ENCODE measurements at places on chromosomes 3 and 15.

DNA sequence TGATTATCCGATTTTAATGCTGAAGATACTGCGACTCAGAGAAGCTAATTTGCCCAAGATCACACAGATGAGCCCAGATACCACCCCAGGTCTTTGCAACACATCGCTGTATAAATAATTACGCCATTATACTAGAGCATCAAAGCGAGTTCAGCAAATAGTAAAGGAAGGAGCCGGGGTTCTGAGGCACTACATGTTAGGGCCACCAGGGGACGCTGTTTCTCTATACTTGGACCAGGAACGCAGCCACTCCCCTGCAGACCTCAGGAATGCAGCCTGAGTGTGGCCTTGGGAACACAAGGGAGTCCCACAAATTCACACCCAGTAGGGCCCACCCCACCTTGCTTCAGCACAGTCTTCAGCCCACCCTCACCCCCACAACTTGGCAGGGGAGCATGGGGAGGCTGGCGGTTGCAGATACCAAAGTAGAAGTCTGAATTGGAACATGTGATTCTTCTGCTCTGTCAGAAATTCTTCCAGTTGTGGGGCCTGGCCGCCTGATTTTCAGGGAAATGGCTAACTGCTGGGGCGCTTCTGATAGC, 57.8 kb upstream of the RYK start:
- DNase-seq = peak; percentile 94

- DNase-seq = peak; percentile 28
These were observed 77.7 kb upstream of the NUDT16 start for GRCh38 chr3:131303848-131304247.

- peak; percentile 99 for DNase-seq
These were observed 62.9 kb downstream of the FBN1 start for GRCh38 chr15:48582452-48583247.

DNA sequence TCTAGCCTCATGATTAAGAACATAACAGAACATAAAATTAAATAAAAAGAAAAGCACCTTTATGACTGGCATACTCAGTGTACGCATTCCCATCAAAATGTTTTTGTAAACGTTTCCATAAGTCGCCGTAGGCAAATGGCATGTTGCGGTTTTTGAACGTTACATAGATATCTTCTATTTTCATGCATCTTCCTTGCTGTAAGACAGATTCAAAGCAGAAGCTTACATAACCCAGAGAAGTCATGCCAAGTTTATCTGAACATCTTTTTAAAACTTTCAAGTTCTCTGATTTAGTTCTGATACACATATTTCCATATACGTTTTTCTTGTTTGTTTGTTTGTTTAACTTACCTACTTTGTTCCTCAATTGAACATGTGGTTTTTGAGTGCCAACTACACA, 388.6 kb downstream of the GABRG3 start:
- DNase-seq = no peak

DNA sequence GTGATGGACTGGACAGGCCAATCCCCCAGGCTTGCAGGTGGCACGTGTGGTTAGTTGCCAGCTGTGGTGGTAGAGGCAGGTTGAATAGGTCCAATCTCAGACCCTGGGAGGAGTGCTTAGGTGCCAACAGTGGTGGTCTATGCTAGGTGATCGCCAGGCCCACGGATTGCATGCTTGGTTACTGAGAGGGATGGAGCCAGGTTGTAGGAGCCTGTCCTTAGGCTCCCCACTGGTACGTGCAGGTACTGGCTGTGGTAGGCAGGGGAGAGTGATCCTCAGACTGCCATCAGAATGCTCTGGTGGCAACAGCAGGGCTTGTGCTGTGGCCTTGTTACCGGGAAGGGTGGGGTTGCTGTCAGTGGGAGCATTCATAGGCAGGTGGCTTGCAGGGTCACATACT, 44.7 kb downstream of the NCK1 start:
- DNase-seq = no peak

Data from fibroblast of skin of right biceps (primary cell).